ENCODE measurements at places on chromosomes 16 and 17.

DNA sequence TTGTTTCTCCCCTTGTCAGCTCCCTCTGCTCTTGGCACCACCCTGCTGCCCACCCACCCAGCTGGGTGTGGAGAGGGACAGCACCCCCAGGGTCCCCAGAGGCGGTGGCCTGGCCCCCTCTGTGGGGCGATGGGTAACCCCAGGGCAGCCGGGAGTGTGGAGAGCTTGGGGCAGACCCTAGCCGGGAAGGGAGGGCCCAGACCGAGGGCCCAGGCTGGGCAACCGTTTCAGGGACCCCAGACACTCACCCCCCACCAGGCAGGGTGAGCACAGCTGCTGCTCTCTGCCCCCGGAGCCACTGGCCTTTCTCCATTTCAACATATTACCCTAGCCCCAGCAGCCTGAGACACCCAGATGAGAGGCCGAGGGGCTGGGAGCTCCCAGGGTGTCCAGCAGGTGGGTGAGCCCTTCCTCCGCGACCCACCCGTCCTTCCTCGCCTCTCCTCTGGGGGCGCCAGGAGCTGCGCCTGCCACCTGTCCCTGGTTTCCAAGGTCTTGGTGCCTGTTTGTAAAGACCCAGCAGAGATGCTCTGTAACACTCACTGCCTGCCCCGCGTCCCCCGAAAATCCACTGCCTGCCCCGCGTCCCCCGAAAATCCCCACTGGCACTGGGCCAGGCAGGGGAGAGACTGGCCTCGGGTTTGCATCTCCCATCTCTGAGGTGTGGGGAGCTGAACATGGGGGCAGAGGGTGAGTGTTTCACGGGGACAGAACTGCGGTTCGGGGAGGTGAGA is 45.4 kb downstream of the BAHCC1 start:
- DNase-seq: no peak

DNA sequence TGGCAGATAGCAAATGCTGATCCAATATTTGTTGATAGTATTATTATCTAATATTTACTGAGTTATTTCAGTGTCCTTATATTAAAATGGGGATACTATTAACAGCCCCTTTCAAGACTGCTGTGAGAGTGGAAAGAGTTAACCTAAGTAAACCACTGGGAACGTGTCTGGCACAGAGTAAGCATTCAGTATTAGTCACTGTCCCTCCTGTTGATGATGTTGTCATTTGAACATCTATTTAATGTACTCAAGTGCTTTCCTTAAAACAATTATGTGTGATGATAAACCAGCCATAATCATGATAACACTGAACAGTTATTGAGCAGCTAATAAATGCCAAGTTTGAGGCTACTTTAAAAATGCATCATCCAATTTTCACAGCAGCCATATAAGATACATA is 135.7 kb upstream of the XYLT1 start:
- DNase-seq: no peak

DNA sequence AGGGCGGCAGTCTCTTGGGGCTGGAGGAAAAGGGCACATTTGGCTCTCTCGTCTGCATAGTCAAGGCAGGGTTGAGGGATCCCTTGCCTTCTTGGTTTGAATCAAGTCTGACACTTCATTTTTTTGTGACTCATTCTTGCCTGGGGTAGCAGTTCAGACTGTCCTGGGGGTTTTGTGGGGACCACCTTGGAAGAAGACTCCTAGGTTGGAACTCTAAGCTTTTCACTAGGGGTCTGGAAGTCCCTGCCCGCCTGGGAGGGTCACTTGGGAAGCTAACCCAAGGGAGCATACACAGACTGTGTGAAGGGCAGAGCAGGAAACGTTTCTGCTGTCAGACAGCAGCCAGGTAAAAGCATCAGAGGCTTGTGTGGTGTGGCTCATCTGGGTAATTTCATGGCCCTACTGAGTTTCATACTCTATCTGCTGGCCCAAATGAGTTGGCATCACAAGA is 11.3 kb downstream of the YPEL2 start:
- DNase-seq: no peak

GRCh38 chr16:53693320-53693719 is 10.3 kb downstream of the RPGRIP1L start:
- no peak for DNase-seq

DNA sequence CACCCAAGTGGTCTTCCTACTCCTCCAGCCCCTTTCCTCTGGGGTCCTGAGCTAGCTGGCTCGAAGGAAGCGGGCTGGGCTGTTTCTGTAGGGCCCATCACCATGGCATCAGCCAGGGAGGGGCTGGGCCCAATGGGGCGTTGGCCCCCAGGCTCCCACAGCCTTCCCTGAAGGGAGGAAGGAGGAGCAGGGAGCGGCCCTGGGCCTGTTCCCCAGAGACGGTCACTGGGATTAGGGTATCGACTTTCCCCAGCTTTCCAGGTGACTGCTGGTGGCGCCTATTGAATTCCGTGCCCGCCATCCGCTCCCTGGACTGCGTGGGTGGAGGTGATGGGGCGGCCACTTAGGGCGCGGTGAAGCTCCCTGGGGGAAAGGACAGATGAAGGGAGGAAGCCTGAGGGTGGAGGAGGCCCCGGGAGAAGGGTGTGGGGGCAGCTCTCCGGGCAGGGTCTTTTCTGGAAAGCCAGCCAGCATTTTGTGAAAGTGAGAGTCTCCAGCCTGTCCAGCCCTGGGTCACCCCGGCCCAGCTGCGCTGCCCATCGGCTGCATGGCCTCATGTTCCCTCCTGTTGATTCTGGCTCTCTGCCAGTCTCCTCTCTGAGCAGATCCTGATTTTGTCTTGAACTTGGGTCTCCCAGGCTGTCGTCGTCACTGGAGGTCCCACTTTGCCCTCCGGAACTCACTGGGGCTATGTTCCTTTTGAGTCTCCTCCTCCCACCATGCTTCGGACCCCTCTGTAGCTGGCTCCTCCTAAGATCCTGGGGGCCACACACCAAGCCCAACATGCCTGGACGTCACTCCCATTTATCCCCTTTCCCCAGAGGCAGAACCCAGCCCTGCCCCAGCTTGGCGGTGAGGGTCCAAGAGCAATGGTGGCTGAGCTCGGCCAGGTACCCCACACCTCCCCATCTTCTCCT is 9.8 kb downstream of the NHERF1 start:
- DNase-seq: no peak

DNA sequence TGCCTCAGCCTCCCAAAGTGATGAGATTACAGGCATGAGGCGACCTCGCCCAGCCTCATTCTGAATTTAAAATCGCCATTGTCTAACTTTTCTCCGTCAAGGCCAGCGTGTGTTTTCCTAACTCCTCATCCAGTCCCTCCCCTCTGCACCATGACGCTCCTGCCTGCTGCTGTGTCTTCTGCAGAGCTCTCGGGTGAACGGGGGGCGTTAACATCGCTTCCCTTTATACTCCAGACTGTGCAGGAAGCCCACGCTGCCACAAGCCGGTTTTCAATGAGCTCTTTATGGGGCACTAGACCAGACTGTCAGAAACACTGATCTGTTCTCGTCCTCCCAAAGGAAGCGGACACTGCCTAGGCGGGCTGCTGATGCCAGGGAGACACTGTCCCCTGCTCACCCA is 13.2 kb downstream of the AANAT start:
- DNase-seq: no peak

DNA sequence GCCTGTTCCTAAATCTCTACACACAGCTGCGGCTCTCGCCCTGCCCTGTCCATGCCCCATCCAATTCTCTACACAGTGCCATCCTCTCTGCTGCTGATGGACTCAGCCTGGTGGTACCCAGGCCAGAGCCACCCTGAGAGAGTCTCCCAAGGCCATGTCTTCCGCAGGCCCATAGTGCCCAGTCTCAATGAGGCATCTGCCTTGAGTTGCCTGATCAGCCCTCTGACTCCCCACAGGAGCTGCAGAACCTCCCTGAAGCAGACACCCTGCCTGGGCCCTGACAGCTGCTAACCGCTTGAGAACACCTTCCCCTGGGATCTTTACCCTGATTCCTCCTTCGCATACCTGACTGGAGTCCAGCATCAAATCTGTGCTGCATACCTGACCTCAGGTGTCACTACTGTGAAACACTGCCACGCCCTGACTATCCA is 13.3 kb downstream of the TSPOAP1 start:
- no peak for DNase-seq

DNA sequence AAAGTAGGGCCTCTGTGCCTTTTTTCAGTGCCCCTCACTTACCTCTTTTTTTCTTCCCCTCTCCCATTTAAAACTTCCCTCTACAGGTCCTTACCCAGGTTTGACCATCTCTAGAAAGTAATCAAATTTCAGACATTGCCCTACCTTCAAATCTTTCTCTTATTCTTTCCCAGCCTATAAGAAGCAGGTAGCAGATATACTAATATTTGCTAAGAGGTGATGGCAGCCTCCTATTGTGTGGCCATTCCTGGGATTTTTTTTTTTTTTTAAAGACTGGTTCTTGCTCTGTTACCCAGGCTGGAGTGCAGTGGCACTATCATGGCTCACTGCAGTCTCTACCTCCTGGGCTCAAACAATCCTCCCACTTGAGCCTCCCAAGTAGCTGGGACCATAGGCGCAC is 111.1 kb upstream of the HAS3 start:
- DNase-seq: no peak

DNA sequence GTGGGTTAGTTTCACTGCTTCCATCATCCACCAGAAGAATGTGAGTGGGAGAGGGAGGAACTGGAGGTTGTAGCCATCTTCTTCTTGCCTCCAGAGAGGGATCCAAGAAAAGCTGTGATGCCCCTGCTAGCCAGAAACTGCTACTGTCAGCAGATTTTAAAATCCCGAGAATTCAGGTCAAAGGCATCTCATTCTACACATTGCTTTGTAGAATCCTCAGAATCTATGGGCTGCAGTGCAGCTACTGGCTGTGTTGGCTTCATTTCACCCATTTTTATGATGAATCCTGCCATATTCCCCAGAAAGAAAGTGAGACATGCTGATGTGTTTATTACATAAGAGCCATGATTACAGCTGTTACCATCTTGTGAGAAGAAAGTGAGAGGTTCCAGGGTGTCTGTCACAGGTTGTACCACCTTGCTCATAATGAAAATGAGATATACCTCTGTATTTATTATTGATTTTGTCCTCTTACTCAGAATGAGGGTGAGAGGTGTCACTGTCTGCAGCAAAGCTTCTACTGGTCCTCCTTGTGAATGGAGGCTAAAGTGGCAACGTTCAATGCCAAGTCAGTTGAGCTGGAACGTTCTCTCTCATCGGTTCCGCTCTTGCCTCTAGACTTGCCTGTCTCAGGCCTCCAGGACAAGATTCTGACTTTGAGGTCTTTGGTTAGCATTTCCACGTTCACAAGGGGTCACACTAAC is 50.1 kb upstream of the MYH10 start:
- no peak for DNase-seq

- no peak for DNase-seq
These were observed 57.0 kb downstream of the HS3ST3A1 start for GRCh38 chr17:13544765-13545164.

GRCh38 chr17:1985686-1986085 is 39.4 kb downstream of the RTN4RL1 start:
- DNase-seq: no peak

DNA sequence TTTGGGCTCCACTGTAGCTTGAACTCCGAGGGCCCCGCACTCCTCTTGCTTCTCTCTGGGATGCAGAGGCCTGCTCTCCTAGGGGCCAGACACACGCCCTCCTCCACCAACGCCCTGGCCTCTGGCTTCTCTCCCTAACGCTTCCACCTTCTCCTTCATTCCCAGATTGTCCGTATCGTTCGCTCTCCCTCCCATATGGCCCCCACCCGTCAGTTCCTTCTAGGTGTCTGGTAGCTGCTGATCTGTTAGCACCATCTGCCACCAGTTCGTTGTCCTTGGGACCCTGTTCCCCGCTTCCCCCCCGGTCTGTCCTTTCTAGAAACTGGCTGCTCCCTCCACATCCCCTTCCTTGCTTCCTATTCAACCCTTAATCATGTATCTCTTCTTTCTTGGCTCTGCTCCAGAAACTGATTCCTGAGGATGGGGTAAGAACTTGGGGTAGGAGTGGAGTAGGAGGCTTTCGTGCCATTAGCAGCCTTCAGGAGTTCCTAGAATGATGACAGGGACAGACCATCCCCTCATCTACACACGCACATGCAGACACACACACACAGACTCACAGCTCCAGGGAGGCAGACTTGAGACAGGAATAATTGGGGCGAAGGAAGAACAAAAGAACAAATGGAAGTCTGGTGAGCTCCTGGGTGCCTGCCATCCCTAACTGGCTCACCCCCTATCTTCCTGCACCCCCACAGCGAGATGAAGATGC is 4.3 kb downstream of the ATP1B2 start:
- no peak for DNase-seq

GRCh38 chr17:33864758-33865229 is 390.3 kb upstream of the CCL2 start:
- no peak for DNase-seq

GRCh38 chr17:4082136-4082924 is 60.5 kb downstream of the ZZEF1 start:
- no peak for DNase-seq

- no peak for DNase-seq
These were observed 24.0 kb upstream of the SALL1 start for GRCh38 chr16:51175081-51175480.

- DNase-seq: no peak
These were observed 11.4 kb downstream of the CHST4 start for GRCh38 chr16:71537643-71538042.

DNA sequence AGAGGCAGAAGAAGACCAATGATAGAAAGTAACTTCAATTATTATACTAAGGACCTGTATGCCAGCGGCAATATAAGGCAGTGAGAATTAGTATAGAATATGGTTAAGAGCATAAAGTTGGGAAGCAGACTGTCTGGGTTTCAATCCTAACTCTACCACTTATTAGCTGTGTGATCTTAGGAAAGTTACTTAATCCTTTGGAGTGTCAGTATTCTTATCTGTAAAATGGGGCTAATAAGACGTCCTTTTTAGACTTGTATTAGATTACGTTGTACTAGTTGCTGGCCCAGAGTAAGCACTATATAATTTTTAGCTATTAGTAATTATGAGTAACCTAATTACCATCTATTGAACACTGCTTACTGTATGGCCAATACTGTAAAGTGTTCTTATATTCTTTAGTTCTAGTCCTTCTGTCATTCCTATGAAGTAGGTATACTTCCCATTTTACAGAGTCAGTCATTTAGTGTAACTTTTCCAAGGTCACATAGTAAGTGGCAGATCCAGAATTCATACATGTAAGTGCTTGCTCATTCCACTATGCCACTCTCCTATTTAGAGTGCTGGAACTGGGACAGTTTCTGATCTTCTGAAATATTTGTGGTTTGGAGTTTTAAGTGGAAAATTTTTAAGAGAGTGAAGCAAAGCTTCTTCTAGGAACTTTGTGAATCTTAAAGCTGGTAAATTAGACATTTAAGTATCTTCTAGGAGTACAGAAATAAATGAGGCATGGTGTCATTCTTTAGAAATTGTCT is 22.5 kb downstream of the HEATR9 start:
- no peak for DNase-seq

- DNase-seq: no peak
These were observed 120.6 kb downstream of the IRF8 start for GRCh38 chr16:86019446-86020047.

GRCh38 chr16:52078716-52079655 is 468.0 kb downstream of the TOX3 start:
- no peak for DNase-seq

Measured in anterior cingulate cortex (tissue), 58 donors.